ENCODE measurements at places on chromosomes 4 and X.

- no peak for DNase-seq
These were observed 163.1 kb upstream of the MAB21L2 start for GRCh38 chr4:150418757-150419410.

- peak; percentile 29 for DNase-seq
These were observed 22.4 kb downstream of the GAB1 start for GRCh38 chr4:143358923-143359643.

- peak; percentile 40 for DNase-seq
These were observed 80.7 kb upstream of the IGFBP7 start for GRCh38 chr4:57190601-57191481.

- no peak for DNase-seq
These were observed 859.4 kb upstream of the FTHL17 start for GRCh38 chrX:31931225-31931624.

DNA sequence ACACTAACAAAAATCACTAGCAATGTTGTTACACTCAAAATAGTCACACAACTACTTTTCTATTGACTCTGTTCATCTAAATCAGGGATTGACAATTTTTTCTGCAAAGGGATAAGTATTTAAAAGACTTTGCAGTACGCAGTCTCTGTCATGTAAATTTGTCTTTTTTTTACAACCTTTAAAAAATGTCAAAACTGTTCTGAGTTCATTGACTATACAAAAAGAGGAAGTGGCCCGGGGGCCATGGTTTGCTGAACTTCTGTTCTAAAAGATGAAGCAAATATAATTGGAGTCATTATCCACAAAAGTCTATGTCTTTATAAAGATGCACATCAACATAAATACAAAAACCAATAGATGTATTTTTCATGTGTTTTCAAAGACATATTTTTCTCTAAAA lies 1310.3 kb downstream of the RPA4 start:
- no peak for DNase-seq

DNA sequence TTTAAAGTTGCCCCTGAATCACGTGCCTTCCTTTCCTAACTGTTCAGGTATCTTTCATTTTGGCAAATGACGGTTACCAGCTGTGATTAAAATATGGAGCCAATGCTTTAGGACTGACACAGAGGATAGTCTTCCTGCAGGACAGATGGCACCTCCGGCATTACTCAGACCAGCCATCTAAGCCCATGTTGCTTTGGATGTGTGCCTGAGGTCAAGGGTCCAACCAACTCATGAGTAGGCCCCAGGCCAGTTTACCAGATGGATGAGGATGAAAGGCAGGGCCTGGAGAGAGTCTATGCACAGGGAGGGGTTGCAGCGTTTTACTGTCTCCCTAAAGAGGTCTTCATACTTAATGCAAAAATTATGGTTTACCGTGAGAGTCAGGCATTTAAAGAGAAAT lies 174.0 kb upstream of the GATB start:
- DNase-seq: no peak

DNA sequence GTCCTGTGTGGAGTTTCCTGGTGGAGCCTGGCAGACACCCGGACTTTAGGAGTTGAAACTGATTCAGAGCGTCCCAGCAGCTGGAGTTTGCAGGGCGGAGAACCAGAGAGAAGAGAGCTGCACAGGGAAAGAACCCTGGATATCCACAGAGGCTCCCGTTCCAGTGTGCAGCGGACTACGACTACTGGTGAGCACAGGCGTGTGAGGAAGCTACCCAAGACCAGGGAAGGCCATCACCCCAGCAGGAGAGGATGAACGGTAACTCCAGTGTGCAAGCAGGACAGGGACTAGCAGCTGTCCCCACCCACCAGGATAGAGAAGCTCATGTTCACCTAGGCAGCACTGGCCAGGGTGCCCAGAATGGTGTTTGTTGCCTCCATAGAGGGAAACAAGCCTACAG lies 2.3 kb downstream of the LAGE3 start:
- no peak for DNase-seq

GRCh38 chr4:87310691-87311335 lies 11.9 kb downstream of the HSD17B13 start:
- no peak for DNase-seq

- DNase-seq: peak; percentile 10
These were observed 945.3 kb upstream of the GRIA3 start for GRCh38 chrX:122238801-122239200.

- DNase-seq: no peak
These were observed 132.7 kb upstream of the MAP3K15 start for GRCh38 chrX:19647731-19648588.

DNA sequence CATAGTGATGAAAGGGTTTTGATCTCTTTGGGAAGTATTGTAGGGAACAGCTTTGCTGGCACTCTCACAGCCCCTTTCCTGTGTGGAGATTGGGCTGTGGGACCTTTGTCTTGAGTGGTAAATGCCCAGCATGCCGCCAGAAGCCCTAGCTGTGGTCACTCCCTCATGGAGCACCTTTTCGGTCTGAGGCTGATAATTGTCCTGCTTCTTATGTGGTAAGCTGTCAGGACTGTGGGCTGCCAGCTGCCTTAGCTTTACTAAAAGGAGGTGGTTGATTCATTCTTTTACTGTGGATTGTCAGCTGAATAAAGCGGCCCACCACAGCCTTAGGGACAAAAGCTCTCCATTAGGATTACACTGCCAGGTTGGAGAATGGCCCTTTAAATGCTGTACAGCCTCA lies 7.1 kb downstream of the PASD1 start:
- DNase-seq: no peak

- DNase-seq: peak; percentile 60
These were observed 5.4 kb upstream of the CCDC120 start for GRCh38 chrX:49053223-49054072.

DNA sequence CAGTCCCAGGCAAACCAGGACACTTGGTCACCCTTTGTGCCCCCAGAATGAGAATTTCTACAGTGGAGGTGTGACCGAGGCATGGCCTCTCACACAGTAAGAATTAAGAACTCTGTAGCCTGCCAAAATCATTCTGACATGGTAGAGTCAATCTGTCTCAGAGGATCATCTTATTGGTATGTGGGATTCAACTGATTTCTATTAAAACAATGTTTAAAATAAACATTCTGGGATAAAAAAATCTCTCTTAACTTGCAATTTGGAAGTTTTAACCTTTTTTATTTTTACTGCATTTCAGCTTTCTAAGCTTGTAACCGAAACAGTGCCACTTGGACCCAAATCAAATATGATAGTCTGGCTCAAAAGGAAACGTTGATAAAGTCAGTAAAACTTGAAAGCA lies 165.4 kb upstream of the LDB2 start:
- DNase-seq: peak; percentile 66

GRCh38 chr4:185712350-185713024 lies 99.5 kb downstream of the SORBS2 start:
- no peak for DNase-seq

GRCh38 chr4:140174543-140174942 lies 20.6 kb upstream of the MAML3 start:
- DNase-seq: no peak
